Activated T-cell treated with anti-CD3 and anti-CD28 coated beads for 48 hours (primary cell): ENCODE measurements at places on chromosomes 7 and 10.

GRCh38 chr7:4201566-4201965 lies 480.5 kb upstream of the FOXK1 start:
- no peak for DNase-seq

DNA sequence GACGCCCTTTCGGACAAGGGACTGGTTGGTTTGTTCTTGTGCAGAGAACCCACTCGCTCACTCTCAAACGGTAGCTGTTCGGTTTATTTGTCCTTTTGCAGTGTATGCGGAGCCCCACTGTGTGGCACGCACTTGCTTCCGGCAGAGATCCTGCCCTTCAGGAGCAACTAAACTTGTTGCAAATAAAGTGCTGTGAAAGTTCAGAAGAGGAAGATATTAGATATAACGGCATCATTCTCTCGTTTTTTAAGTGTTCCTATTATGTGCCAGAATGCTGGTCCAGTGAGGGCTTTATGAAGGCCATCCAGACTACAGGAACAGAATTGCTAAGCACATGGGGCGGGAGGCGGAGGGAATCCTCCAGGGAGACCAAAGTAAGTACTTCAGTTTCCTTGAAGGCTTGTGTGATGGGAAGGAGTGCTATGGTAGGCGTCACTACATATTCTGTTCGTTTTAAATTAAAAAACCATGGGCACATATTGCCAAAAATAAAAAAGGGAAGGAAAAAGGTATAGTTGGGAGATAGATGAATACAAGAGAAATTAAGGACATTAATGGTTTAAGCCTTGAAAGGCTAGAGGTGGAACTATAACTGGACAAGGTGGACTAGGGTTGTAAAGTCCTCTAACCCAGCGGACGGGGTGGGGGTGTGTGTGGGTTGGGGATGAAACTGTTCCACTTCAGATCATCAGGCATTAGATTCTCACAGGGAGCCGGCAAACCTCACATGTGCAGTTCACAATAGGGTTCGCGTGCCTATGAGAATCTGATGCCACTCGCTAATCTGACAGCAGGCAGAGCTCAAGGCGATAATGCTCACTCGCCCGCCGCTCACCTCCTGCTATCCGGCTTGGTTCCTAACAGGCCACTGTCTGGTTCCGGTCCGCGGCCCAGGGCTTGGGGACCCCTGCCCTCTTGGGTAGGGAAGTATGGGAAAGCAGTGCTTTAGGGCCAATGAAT lies 704 bp upstream of the ERLIN1 start:
- DNase-seq: peak; percentile 7

DNA sequence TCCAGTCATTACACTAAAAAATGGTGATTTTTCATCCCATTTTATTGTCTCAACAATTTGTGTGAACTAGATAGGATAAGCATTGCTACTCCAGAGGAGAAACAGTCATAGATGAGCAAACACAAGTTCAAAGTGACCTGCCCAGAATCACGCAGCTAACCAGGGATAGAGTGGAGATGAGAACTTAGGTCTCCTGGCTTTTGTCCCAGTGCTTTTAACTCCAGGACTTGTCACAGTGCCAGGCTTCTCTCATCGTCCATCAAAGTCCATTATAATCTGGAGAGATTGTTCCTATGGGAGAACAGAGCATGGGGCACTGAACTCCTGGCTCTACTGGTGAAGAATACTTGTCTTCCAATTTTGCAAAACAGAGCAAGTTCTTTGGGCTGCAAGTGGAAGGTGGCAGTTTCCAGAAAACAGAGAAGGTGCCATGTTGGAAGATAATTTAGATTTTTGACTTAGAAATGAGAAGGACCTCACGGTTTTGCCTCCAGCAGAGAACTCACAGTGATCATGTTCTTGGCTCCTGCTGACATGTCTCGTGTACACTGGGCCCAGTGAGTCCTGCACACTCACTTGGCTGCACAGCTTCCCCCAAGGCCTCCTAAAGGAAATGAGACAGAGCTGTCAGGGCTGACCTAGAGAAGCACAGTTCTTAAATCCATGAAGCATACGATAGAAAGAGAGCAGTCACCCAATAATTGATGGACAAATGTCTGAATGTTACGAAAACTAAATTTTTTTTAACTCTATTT lies 322.9 kb upstream of the NRP1 start:
- no peak for DNase-seq

DNA sequence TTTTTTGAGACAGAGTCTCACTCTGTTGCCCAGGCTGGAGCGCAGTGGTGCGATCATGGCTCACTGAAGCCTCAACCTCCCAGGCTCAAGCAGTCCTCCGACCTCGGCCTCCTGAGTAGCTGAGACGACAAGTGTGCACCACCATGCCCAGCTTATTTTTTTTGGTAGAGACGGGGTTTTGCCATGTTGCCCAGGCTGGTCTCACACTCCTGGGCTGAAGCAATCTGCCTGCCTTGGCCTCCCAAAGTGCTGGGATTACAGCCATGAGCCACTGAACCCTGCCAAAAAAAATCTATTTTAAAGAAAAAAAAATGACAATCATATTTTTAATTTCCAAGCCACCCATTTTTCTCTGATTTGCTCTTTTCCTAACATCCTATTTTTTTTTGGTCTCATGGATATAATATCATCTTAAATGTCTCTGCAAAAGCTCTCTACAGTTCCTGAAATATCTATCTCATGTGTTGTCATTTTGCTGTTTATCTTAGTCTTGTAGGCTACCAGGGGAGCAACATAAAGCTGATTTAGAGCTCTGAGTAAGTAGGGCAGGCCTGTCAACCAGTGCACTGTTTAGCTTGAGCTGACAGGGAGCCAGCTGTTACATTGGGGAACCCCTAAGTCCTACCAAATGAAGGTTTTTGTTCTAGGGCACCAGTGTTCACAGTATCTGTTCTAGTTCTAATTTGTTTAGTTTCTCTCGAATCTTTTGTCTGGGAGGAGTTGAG lies 29.9 kb upstream of the HBP1 start:
- no peak for DNase-seq

DNA sequence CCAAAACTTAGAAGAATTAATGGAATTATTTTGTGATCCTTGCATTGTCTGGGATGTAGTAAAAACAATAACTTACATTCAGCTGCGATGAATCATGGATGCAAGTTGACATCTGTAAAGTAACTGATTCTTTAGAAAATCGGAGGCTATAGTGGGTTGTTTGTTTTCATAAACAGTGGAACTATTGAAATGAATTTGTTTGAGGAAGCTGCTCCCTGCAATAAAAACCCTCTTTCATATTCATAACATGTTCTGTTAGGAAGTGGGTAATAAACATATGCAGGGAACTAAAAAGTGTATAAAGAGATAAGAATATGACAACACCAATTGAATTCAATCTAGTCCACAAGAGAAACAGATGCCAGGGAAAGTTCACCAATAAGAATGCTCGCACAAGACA lies 53.6 kb downstream of the AGMO start:
- no peak for DNase-seq

DNA sequence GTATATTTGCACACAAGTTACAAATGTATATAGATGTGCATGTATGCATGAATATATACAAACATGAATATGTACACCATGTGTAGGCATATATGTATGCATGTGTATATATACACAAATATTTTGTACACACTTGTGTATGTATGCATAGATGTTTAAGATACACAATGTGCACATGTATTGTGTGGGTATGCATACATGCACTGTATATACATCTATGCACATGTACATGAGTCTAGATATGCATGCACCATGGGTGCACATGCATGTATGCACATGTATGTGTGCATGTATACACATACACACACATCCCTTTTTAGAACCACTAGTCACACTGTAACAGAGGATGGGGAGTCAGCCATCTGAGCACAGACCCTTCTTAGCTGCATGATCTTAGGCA lies 249.4 kb downstream of the COBL start:
- DNase-seq: no peak

DNA sequence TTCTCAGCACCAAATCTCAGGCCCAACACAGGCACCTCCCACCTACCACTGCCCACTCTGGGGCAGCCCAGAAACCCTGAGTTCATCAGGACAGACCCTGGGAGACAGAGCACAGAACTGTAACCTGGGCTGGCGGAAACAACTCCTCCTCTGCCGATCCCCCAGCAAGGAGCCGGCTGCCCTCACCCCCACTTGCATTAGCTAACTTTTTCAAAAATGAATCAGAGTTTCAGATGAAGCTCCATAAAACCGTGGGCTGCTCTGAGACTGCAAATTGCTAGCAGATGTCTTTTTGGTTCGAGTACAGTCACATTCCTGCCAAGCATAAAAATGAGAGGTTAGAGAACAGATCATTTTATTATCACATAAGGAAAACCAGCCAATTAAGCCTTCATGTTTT lies 93.4 kb upstream of the PARD3 start:
- no peak for DNase-seq

GRCh38 chr7:136869001-136869961 lies 829 bp downstream of the CHRM2 start:
- DNase-seq: no peak

- DNase-seq: no peak
These were observed 323.9 kb downstream of the AUTS2 start for GRCh38 chr7:69922026-69922803.

- no peak for DNase-seq
These were observed 129.4 kb upstream of the SHH start for GRCh38 chr7:155941688-155942087.

DNA sequence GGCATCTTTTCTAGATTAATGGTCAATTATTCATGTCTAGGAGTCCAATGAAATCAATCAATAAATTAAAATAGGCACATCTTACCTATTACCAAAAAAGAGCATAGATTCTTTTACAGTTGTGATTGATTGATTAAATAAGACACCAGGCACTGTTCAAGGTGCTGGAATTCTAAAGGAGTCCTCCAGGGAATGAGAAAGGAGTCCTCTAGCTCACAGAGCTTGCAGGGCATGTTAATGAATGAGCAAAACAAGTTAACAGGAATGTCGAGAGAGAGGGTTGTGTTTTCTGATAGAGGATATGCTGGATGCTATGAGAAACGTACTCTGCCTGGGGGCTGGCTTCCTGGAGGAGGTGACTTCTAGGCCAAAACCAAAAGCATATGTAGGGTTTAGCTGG lies 191.4 kb downstream of the BMPER start:
- DNase-seq: no peak

DNA sequence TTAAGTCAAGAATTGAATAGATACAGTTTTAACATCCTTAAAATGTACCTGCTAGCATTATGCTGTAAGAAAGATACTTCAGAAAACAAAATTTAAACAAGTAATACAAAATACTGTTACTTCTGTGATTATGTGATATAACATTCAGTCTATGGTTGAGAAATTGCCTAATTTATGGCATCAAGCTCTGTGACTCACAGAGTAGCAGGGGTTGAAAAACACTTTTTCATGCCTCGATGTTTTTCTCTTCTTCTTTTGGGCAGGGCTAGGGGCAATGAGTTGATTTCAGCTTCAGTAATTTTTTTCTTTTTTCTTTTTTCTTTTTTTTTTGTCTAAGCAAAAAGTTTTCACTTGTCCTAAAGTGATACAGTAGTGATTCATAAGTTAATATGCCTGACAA lies 209.2 kb downstream of the MBL2 start:
- no peak for DNase-seq

DNA sequence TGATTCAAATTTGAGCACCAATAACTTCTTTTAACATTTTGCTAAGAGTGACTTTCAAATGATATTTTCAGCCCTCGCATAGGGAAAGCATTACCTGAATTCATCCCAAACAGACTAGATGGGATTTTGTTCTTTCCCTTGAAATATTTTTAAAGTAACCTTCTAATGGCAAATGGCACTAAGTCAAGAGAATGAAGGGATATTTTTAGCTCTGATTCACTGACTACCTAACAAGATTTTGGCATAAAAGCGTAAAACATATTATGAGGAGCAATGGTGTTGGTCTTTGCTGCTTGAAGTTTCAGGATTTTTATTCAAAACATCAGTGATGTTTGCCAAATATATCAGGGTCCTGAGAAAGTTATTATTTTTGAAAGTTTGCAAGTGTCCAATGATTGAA lies 290.3 kb downstream of the CDK14 start:
- DNase-seq: no peak
